ENCODE measurements at places on chromosomes 11 and 22.
A peak's percentile ranks its signal among the peaks of the same experiment; 100 is the strongest.

DNA sequence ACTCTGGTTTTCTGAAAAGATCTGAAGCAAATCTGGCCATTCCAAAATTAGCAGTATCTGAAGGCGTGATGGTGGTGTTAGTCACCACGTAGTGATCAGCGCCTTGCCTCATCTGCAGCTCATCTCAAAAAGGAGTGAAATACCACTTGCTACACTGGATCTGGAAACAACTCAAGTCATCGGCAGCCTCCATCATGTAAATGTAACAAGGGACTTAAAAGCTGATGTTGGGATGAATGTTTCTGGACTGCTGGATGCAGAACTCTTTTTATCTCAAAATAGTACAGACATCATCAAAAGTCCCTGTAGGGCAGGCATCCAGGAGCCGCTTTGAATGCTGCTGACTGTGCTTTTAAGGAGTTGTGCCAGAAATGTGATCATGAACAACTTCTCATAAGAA lies 14.1 kb upstream of the APLP2 start:
- no peak for DNase-seq

- DNase-seq = no peak
These were observed 9.6 kb downstream of the NAGA start for GRCh38 chr22:42061041-42061440.

GRCh38 chr11:43928721-43929120 lies 13.7 kb upstream of the C11orf96 start:
- DNase-seq = no peak

DNA sequence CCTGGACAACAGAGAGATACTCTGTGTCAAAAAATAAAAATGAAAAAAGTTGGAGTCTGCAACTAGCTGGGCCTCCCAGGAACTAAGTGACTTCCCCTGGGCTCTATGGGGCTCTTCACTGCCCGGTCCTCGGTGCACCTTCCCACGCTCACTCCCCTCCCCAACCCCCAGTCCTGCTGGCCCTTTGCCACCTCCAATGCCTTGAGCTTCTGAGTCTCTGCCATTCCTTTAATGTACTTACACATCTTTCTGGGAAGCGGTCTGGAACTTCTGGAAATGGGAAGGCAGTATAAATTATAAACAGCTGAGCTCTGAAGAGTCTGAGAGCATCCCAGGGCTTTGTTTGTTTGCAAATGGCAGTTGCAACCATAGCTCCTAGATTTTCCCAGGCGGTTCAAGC lies 5.9 kb upstream of the BATF2 start:
- DNase-seq = no peak

- no peak for DNase-seq
These were observed 37.1 kb upstream of the CCDC188 start for GRCh38 chr22:20187777-20188566.

DNA sequence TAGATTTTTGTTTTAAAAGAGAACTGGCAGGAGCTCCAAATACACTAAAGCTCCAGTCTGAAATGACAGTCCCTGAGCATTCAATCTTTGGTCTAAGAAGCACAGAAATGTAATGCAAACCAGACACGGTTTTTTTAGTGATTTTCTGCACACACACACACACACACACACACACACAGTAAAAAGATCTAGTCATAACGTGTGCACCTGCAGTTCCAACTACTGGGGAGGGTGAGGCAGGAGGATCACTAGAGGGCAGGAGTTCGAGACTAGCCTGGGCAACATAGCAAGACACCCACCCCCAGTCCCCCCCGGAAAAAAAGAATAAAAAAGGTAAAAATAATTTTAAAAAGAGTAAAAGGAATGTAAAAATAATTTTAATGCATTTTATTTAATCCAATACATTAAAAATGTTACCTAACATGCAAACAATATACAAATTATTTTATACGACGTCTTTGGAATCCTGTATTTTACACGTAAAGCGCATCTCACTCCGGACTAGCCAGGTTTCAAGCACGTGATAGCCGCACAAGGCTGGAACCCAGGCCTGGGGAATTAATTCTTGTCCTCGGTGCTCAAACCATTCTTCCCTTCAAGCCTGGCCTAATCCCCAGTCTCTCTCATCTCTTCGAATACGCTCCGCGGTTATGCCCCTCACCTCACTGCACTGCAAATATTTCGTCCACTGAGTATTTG lies 762 bp upstream of the TBC1D22A start:
- DNase-seq = no peak

GRCh38 chr11:107928046-107928766 lies at the start of gene RAB39A:
Gene RAB39A (plus strand): TSS chr11:107928448. CDS start chr11:107928569, 121 bp downstream.
- peak; percentile 50 for DNase-seq

DNA sequence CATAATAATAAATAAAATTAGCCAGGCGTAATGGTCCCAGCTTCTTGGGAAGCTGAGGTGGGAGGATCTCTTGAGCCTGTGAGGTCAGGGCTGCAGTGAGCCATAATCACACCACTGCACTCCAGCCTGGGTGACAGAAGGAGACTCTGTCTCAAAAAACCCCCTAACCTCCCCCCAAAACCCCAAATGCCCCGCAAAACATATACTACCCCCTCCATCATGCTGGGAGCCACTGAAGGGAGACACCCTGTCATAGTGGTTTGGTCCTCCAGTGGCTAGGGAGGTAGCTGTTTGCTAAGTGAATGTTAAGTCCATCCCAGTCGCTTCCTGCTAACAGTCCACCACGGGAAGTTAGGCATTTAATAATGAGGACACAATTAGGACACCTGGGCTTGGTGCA lies 125.0 kb downstream of the ABTB2 start:
- DNase-seq = no peak

DNA sequence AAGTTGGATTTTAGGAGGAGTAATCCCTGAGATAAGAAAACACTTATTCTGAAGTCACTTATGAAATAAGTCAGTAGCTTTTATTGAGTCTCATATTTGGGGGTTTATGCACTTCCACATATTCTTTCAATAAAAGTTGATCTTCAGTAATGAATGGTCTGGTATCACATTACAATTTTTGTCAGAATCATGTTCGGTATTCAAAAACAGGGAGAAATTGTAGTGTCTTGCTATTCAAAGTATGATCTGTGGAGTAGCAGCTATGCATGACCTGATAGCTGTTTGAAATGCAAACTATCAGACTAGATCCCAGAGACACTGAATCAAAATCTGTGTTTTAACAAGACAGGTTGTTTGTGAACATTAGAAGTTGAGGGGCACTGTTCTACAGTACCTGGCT lies 857.6 kb downstream of the METTL15 start:
- DNase-seq = no peak

DNA sequence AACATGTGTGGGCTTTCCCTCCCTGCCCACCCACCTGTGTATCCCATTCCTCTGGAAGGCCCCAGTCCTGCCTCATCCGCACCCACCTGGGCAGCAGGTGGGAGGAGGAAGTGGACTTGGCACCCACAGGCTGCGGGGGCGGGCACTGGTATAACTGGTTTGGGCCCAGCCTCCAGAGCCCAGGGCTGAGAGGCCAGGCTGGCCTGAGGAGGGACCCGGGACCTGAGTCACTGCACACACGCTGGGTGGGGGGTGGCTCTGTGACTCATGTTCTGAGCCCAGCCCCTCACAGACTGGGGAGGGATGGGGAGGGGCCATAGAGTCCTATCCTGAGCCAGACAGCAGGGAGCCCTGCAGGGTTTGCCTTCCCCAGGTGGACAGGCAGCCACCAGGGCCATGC lies 16.7 kb downstream of the PHLDA2 start:
- no peak for DNase-seq

DNA sequence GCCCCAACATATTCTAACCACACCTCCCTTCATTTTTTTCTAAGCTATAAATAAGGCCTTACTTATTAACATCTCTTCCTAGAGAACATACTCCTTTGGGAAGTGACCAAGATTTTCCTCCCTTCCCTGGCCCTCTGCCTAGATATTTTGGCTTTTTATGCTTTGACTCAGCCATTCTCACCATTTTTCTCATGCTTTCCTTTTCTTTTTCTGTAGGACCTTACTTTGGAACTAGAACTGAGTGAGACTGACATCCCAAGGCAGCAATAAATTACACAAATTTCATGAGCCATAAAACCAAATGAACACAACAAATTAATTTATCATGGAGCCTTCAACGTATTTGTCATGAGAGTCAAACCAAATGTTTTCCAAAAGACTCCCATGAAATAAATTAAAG lies 142.7 kb upstream of the CTSC start:
- DNase-seq = no peak

- DNase-seq = no peak
These were observed 8.6 kb downstream of the CCDC81 start for GRCh38 chr11:86383041-86383955.

DNA sequence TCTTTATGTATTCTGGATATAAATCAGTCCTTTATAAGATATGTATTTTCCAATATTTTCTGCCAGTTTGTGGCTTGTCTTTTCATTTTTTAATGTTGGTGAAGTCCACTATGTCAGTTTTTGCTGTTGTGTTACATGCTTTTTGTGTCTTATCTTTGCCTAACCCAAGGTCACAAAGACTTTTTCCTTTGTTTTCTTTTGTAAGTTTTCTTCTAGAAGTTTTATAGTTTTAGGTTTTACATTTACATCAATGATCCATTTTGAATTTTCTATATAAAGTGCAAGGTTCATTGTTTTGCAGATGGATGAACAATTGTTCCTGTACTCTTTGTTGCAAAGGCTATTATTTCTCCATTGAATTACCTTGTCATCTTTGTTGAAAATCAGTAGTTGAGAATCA lies 69.3 kb downstream of the UVRAG start:
- DNase-seq = no peak

DNA sequence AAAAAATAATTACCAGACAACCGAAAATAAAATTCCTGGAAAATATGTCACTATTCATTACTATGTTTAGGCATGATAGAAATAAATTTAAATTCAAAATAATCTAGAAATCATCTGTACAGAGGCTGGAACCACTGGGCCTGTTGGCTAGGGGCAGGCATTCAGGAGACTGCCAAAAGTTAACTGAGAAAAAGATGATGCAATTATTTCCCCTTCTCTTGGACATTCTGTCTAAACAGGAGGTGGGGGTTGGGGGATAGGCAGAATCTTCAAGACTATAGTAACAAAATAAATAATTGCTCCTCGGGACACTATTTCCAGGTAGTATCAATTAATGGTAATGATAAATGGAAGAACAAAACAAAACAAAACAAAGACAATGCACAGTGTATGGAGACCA lies 14.1 kb downstream of the BTBD10 start:
- no peak for DNase-seq

DNA sequence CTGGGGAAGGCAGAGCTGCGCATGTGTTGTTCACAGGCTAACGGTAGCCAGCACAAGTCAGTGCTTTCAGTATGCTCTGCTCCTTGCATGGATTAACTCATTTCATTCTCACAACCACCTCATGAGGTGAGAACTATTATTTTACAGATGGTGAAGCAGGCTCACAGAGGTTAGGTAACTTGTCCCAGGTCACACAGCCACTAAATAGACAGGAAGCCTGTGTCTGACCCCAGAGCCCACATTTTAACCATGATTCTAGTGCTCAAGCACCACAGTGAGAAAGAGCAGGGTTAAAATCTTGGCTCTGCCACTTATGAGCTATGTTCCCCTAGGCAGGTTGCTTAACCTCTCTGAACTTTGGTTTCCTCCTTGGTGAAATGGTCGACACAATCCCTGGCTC lies 6.2 kb upstream of the SNX15 start:
- DNase-seq = no peak

DNA sequence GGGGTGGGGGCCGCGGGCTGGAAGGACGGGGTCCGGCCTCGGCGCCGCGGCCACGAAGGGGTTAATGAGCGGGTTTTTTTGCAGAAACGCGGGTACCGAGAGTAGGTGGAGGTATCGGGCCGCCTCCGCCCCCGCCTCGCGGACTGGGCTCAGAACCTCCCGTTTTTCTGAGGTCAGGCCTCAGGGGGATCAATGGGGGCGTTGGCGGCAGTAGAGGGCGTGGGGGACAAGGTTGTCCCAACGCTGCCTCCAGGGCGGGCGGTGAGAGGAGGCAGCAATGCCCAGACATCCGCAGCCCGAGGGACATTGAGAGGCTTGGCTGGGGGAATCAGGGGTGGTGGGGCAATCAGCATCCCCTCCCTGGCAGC lies 34.8 kb upstream of the PRODH start:
- DNase-seq = no peak

DNA sequence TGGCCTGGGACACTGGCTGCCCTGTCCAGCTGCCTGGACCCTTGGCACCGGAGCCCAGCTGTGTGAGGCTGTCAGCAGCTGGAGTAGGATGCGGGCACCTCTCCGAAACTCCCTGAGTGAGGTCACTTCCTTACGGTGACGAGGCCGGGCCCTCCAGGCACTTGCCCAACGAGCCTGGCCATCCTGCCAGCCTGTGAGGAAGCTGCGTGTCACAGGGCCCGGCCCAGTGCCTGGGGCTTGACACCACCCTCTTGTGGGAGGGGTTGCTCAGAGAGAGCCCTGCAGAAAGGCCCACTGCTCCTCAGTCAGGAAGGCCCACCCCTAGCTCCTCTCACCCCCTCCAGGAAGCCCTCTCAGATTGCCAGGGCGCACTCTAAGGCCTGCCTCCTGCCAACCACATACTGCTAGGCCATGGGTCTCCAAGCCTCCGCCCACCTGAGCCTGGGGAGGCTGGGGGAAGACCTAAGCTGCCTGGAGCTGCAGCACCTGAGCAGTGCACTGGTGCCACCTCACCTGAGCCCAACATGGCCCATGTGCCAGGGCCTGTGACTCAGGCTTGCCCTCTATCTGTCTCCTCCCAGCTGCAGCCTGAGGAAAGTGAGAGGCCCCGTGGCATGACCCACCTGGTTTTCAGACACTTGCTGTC lies 4.3 kb upstream of the PHLDA2 start:
- DNase-seq = no peak

DNA sequence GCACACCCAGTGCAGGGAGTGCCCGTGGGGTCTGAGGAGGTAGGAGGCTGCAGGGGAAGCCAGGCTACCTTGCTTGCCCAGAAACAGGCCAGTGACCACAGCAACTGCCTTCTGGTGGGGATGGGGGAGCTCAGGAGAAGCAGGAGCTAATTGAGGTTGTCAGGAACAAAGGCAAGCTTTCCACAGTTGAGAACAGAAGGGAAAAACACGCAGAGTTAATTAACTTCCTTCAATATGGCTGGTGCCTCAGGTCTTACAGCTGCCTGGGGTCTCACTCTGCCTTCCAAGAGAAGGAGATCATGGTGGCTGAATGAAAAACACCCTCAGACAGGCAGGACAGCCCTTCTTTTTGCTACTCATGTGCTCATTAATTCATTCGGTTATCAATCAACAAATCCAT lies 127.9 kb upstream of the SYT13 start:
- no peak for DNase-seq

GRCh38 chr11:60762851-60763691 lies 6.4 kb downstream of the MS4A15 start:
- no peak for DNase-seq

DNA sequence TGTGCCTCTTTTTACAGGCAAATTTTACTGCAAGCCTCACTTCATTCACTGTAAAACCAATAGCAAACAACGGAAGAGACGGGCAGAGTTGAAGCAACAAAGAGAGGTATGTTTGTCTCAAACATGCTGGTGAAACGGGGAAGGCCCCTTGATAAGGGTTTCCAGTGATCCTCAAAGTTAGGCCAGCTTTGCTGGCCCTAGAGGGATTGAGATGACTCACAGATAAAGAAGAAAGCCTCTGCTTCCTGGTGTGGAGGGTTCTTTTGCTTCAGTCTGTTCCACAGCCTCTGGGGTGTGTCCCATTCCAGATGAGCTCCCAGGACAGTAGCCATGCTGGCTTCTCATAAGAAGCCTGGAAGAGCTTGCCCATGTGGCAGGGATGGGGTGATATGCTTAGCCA lies 118.9 kb upstream of the PARVA start:
- DNase-seq = no peak

GRCh38 chr22:19012308-19012986 lies 76.4 kb upstream of the PRODH start:
- no peak for DNase-seq
